Fibroblast of skin of abdomen (primary cell): ENCODE measurements at places on chromosomes 7 and 10.

DNA sequence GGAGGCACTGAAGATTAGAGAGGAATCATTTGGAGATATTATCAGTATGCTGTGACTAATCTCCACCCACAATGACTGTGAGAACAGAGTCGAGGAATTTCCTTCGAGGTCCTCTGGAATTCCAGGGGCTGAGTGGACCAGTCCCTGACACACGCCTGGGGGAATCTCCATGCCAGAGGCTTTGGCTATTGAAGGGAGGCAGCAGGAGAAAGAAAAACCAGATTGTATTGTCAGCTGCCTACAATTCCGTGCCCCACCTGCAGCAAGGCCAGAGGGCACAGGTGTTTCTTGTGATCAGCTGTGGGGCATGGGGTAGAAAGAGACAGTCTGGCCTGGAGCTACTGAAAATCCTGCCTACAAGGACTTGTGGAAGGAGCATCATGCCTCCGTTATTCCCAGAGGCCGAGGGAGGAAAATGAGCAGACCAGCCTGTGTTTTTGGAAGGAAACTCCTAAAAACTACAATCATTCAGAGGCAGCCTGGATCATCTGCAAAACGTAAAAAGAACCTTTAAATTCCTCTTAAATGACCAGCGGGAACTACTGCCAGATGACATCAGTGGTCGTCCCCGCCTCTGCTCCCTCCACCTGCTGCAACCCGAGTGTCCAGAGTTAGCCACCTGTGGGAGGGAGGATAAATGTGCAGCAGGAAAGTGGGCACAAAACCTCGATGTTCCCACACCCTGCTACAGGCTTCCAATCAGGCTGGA is 25.4 kb upstream of the ANK3 start:
- peak; percentile 91 for DNase-seq

DNA sequence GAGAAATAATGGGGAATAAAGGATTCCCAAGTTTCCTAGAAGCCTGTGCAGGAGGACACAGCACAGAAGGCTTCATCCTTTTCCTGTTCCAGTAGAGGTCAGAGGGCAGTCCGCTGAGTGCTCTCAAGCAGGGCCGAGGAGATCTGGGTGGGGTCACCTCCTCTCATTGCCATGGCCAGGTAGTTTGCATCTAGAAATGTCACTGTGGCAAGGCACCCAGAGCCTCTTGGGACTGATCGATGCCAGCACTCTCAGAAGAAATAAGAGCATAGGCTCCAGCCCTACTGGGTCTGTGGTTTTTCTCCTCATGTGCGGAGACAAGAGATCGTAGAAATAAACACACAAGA is 7.9 kb downstream of the NUB1 start:
- DNase-seq = no peak

DNA sequence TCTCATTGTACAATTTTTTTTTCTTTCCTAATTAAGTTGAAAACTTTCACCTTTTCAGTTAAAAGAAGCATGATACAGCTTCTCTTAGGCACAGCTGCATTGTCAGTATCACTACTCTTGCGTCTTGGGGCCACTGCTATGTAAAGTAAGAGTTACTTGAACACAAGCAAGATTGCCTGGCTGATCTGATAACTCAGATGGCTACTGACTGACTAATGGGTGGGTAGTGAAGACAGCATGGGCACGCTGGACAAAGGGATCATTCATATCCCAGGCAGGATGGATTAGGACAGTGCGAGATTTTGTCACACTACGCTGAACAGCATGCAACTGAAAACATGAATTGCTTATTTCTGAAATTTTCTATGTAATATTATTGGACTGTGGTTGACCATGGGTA is 11.6 kb upstream of the ADAMTS14 start:
- DNase-seq = no peak

DNA sequence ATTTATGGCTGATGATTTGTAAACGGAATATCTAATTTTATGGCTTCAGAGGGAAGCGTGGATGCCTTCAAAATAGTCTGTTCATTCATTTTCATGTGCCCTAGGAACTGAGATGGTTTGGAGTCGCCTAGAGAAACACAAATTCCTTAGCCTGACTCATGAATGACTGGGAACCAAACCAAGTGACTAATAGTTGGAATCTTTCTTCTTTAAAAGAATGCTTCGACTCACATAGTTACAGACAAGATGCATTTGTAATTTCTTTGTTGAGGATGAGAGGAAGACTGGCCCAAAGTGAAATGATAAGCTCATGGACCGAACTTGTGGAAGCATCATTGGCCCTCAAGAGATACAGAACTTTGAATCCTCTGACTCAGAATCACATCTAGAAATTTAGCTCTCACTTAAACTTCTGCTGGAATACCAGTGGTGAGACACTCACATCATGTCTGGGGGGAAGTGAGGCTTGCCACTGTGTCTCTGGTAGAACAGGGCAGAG is 1107.2 kb downstream of the NRG3 start:
- peak; percentile 96 for DNase-seq

DNA sequence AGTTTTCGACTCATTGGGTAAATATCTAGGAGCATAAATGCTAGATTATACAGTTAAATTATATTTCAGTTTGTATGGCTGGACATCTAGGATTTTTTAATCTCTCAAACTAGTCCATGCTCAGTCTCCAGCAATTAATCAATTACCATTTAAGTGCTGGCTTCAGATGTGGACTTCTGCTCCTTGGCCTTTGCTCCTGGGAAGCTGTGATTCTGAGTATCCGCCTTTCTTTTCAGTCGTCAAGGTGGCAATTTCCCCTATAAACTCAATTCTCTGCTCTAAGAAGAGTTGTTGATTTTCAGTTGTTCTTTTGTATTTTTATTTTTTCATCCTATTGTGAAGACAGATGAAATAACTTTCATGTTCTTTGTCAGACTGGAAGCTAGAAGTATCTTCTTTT is 23.7 kb downstream of the TFPI2 start:
- DNase-seq = no peak
